Bronchus fibroblast of lung (primary cell): ENCODE measurements at places on chromosomes 16 and 17. TPM values are rescaled to one million over a fixed set of nuclear protein-coding genes. Genes with fewer than 3 reads are reported as not detected.

The NPIPB13 gene
- total RNA-seq: 0.30 TPM in 1 of 2 replicates, not detected in the other

The SLC43A2 gene
- 7.1 and 12.1 TPM in 2 replicates for total RNA-seq

The CCL16 gene
- not detected in 2 replicates for total RNA-seq

The PRSS27 gene
- total RNA-seq: 0.50 and 0.74 TPM in 2 replicates

The C17orf113 gene
- total RNA-seq: 0.17 and 0.30 TPM in 2 replicates

The DPH1 gene
- 23.8 and 23.9 TPM in 2 replicates for total RNA-seq

The EIF1 gene
- 86.2 and 95.7 TPM in 2 replicates for total RNA-seq

The TBC1D26 gene
- total RNA-seq: 0.15 TPM in 1 of 2 replicates, not detected in the other

The ASPHD1 gene
- 2.9 and 4.8 TPM in 2 replicates for total RNA-seq

The ZSCAN10 gene
- total RNA-seq: not detected in 2 replicates
